ENCODE measurements at places on chromosomes 4 and X.
A peak's percentile ranks its signal among the peaks of the same experiment; 100 is the strongest.

- no peak for DNase-seq
Measured at GRCh38 chr4:32148111-32148666, 1428.0 kb downstream of the PCDH7 start.

GRCh38 chrX:10040961-10041360, 73.8 kb downstream of the CLDN34 start:
- no peak for DNase-seq

- DNase-seq: no peak
Measured at GRCh38 chrX:1453951-1454785, 1.5 kb upstream of the ASMTL start.

DNA sequence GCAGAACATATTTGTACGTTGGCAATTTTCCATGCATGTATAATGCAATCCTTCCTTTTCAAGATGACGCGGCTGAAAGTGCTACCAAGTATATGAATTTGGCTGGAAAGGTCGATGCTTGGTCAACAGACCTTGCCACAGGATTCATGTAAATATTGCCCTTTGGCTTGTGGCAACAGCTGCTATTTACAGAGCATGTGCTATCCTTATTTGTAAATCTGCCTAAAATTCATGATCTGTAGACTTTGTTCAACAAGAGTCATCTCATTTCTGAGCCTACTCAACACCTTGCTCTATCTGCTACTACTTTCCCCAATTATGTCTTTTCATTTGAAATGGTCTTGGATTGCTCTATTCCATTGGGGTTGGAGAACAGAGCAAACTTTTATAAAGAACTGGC, 1.9 kb upstream of the SMARCA1 start:
- no peak for DNase-seq

GRCh38 chr4:154332681-154333421, 158.7 kb downstream of the DCHS2 start:
- no peak for DNase-seq

DNA sequence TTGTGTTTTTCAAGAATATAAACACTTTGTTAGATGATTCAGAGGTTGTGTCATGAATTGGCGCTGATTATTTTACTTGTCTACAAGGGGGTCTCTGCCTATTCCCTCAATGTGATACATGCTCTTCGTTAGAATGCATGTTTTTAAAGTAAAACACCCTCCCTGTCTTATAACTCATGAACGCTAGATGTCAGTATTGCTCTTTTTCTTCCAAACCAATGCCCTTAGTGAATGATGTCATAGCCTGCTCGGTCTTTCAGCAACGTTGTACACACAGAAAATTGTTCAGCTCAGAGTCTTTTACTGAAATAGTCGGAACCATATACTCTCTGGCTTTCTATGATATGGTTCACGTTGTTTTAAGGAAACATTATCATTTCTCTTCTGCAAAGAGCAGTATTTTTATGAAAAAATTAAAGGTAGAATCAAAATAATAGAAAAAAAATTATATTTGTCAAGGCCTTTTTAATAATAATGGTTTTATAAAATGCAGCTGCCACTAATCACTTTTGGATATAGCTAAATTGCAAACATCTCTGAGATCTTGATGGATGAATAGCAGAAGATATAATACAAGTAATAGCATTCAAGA, 292.9 kb downstream of the TLL1 start:
- DNase-seq: peak; percentile 43

GRCh38 chr4:89152972-89153371, 41.6 kb downstream of the TIGD2 start:
- peak; percentile 68 for DNase-seq

DNA sequence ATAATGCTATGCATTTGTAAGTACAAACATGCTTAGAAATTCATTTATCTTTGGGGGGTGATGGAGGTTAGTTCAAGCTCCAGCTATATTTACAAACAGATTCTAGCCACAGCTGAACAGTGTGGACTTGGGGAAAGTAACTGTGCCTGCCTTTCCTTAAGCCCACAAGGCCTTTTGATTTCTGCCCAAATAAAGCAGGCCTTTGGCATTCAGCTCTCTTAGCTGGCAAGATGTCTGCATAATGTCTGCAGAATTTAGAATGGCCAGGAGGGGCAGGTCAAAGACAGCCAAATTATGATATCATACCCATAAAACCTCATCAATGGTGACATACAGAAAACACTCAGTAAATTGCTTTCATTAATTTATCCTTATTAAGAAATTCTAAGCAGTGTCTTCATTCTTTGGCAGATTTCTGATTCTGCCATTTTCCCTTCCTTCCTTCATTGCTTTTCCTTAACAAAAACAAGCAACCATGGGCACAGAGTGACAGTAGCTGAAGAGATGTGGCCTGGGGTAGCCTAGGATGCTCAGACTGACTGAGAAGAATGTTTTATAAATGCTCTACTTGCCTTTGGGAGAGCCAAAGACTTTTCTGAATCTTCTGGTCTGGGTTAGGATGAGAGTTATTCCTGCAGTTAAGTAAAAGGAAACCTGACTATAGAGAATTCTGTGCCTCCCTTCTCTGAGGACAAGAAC, 538.7 kb upstream of the NR3C2 start:
- no peak for DNase-seq
